ENCODE measurements at places on chromosomes 1 and 21.

GRCh38 chr1:38178216-38178615, 131.6 kb upstream of the POU3F1 start:
- DNase-seq, result no peak

GRCh38 chr1:55483523-55483922, 268.4 kb upstream of the USP24 start:
- no peak for DNase-seq

- peak; percentile 61 for DNase-seq
Observed at GRCh38 chr1:10033359-10033845, 644 bp downstream of the UBE4B start.

DNA sequence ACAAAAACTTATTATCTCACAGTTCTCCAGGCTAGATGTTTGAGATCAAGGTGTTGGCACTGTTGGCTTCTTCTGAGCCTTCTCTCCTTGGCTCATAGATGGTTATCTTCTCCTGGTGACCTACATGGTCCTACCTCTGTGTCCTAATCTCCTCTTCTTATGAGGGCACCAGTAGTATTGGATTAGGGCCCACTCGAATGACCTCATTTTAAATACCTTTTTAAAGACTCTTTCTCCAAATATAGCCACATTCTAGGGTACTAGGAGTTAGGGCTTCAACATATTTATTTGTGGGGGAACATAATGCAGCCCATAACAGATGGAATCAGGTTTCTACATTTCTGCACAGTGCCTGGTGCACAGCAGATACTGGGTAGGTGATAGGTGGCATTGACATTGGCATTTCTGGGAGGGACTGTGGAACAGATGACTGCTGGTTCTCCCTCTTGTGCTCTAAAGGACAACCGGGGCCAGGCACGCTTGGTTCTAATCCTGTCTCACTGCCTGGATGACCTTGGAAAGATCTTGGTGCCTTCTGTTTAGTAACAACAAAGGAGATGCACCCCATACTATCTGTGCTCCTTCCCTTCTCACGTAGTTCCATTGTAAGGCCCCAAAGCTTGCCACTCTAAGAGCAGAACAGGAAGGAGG, 140.3 kb downstream of the PLPP3 start:
- no peak for DNase-seq

GRCh38 chr1:230923176-230923575, 54.9 kb upstream of the C1orf198 start:
- no peak for DNase-seq

GRCh38 chr21:28781602-28782276, 210.9 kb downstream of the LTN1 start:
- DNase-seq, result peak; percentile 18

DNA sequence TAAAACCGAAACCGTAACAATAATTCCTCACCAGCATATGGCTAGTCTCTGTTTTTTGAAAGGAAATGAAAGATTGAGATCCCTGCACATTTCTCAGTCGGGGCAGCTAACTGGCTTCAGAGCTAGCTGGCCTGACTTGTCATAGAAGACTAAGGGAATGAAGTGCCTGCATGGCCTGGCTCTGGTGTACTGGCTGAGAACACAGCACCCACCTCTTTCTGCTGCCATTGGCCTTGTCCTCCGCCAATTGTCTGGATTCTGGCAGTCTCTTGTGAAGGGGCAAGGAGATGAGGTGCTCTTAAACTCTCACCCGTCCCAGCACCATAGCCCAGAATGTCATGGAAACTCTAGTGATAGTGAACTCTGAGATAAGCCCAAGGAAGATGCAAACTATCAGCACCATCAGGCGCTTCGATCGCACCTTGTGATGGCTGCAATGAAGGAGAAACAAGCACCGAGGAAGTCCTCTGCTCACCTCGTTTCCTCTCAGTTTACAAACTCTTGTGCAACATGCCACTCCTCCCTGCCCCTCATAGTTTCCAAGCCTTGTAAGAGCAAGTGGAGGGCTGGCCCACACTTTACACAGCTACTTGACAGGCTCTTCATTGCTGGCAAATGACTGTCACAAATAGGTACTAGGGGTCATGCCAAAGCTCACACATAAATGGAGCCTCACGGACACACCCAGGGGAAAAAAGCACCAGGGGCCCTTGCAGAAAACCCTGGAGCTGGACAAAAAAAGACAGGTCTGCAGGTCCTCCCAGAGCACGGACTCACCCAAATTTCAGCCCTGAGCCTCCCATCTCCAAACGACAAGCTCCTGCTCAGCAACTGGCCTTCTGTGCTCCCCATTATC, 16.4 kb downstream of the INPP5B start:
- DNase-seq, result peak; percentile 27

DNA sequence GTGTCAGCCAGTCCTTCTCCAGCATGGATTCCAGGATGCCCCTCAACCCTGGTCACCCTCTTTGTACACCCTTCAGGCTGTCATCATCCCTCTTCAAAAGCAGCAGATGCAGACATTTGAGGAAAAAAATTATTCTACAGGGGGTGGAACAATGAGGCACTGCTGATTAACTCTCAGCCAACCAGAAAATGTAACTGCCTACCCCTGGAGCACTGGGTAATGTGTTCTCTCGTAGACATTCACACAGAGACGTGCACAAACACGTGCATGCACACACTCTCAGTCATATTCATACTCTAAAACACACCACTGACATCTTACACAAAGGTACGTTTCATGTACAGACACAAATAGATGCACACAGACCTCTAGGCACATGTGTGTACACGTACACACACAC, 175.4 kb downstream of the TRABD2B start:
- no peak for DNase-seq

Measured in mammary epithelial cell (primary cell).